ENCODE measurements at places on chromosomes 12 and 14.

DNA sequence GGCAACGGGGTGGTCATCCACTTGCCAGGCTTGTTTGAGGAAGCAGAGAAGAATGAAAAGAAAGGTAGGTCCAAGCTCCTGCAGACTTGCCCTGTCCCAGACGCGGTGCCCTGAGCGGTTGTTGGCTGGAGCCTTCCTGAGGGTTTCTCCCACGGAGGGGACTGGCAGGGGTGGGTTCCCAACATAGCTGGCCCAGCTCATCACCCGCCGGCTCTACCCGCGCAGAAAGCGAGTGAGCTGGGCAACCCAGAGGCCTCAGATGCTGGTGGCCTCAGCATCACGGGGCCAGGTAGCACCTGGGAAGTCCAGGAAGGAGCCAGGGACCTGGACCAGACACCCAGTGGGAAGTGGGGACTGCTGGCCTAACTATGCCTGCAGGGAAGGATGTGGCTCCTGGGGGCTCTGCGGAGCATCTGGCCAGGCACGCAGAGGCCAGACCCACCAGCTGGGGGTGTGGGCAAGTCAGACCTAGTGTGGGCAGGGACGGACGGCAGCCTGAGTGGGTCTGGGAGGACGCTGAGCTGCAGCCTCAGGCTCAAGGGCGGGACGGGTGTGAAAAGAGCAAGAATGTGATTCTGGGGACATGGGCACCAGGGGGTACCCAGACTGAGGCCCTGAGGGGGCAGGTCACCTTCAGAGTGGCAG lies 14.4 kb upstream of the SIVA1 start:
- no peak for DNase-seq

GRCh38 chr12:14948672-14949071 lies 10.3 kb upstream of the ERP27 start:
- peak; percentile 85 for DNase-seq

GRCh38 chr12:27081668-27082111 lies 688 bp downstream of the C12orf71 start:
- DNase-seq: no peak

GRCh38 chr12:7512553-7512952 lies 9.0 kb upstream of the CD163 start:
- peak; percentile 39 for DNase-seq

DNA sequence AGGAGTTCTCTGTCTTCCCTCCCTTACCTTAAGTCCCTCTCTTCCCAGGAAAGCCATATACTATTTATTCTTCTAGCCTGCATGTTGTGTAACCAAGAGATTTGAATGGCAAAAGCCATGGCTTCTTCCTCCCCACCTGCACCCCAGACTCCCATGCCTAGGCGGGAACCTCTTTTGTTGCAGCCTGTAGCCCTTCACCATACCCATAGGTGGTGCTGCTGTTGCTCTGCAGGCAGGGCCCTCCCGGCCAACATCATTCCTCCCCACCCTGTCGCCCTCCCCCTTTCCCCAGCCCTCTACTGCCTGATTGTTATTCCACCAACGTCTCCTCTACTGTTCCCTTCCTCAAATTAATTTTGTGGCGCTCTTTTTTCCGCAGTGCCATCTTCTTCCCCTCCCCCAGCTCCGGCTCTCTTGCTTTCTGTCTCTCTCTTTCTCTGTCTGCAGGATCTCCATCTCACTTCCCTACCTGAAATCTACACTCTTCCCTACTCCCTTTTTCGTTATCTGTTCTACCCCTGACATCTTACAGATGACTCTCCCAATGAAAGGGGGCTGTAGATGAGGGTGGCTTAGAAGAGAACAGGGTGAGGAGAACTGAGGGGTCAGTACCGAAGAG lies 13.8 kb downstream of the NGDN start:
- no peak for DNase-seq

DNA sequence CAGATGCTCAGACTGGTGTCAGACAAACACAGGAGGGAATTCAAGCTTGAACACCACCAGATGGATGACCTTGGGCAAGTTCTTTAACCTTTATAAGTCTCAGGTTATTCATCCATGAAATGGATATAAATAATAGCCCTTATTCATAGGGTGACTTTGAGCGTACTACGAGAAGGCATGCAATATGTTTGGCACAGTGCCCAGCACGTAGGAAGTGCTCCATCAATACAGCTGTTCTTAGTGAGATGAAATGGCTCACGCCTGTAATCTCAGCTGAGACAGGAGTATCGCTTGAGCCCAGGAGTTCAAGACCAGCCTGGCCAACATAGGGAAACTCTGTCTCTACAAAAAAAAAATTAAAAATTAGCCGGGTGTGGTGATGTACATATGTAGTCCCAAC lies 84.8 kb upstream of the FICD start:
- no peak for DNase-seq
